ENCODE measurements at places on chromosomes 2 and 18.

DNA sequence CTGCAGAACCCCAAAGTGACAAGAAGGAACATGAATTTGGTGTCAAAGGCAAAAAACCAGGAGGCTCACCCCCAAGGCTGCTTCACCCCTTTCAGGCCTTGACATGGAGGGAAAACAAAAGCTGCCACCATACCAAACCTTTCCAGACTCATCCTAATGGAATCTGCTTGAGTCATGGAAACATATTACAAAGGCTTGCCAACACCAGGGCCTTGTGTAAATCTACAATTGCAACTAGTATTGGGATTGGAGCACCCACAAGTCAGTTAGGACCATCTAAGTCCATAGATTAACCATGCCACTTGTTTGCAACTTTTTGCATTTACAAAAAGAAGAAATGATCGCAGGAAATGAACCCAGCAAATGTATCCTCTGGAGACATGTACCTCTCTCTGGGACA, 297.6 kb downstream of the CDCA7 start:
- DNase-seq, result no peak

DNA sequence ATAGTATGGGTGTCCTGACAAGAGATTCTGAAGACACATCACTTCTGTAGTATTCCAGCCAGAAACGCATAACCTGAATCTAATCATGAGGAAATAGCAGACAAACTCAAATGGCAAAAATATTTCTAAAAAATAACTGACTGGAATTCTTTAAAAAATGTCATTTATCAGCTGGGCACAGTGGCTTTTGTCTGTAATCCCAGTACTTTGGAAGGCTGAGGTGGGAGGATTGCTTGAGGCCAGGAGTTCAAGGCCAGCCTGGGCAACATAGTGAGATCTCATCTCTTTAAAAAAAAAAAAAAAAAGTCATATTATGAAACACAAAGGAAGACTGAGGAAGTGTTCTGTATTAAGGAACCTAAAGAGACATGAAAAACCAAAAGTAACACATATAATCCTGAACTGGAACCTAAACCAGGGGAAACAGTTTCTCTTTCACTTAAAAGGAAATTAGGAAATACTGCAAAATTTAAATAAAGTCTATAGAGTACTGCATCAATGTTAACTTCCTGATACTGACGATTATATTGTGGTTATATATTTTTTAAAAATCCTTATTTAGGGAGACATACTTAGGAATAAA, 29.9 kb downstream of the SESTD1 start:
- DNase-seq, result no peak

- no peak for DNase-seq
These were observed 220.3 kb downstream of the ATAD2B start for GRCh38 chr2:23706613-23707078.

- DNase-seq, result no peak
These were observed 18.8 kb upstream of the ENOSF1 start for GRCh38 chr18:731185-731584.

- DNase-seq, result no peak
These were observed 251.6 kb upstream of the NCKAP5 start for GRCh38 chr2:133819906-133820305.

GRCh38 chr2:62362561-62362960, 143.4 kb downstream of the TMEM17 start:
- peak; percentile 22 for DNase-seq

Measured in colonic mucosa (tissue), 4 donors.